ENCODE measurements at places on chromosomes 2 and 18.

- DNase-seq: no peak
Measured at GRCh38 chr2:132038179-132038882, 123.4 kb downstream of the ANKRD30BL start.

GRCh38 chr2:105576440-105577241 is 168.1 kb upstream of the NCK2 start:
- peak; percentile 3 for DNase-seq

DNA sequence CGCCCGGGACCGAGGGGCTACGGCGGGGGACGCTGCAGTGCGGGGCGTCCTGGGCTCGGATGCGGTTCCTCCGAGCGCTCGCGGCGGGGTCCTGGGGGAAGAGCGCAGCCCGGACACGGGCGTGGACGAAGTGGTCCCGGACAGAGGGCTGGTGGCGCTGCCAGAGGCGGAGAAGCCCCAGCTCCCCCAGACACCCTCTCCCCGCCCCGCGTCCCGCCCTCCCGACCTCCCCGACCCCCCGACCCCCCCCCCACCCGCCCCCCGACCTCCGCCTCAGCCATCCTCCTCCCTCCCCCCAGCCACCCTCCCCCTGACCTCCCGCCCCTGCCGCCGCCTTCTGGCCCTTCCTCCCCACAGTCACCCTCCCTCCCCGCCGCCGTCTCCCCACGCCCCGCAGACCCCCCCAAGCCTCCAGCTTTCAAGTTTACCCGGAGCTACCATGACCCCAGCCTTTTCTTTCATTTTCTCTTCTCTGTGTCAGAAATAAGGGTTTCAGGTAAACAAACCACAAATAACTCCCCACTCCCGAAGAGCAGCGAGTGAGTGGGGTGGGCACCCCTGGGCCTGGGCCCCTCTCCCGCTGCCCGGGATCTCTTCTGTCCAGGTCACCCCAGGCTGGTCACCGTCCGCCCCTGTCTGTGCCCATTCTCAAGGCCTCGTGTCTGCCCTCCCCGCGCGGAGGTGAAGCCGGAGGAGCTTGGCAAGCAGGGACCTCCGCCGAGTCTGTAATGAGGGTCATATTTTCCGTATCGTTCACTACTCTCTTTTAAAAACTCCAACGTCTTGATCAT is 5.1 kb downstream of the NFATC1 start:
- no peak for DNase-seq

DNA sequence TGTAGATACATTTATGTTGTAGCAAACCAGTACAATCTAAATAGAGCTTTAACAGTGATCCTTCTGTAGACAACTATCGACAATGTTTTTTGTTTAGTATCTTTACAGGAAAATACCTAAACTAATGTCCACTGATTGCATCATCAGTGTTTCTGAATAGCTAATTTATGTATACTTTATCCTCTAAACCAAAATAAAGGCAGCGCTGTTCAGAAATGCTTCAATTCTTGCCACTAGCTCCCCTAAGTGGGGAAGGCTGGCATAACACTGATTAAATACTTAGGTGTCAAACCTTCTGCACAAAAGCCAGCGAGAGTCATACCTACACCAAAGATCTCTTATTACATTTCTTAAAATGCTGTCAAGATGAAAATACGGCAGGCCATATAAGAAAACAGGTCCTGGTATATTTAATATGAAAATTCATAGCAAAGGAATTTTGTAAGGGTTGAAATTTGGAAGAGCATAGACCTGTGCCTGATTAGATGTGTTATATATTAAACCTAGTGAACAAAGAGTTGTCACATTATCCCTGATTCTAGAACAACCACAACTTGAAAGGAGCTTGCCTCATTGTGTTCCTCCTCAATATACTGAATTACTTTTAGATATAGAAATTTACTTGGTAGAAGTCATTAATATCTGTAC is 1693.4 kb upstream of the SLC39A10 start:
- no peak for DNase-seq

DNA sequence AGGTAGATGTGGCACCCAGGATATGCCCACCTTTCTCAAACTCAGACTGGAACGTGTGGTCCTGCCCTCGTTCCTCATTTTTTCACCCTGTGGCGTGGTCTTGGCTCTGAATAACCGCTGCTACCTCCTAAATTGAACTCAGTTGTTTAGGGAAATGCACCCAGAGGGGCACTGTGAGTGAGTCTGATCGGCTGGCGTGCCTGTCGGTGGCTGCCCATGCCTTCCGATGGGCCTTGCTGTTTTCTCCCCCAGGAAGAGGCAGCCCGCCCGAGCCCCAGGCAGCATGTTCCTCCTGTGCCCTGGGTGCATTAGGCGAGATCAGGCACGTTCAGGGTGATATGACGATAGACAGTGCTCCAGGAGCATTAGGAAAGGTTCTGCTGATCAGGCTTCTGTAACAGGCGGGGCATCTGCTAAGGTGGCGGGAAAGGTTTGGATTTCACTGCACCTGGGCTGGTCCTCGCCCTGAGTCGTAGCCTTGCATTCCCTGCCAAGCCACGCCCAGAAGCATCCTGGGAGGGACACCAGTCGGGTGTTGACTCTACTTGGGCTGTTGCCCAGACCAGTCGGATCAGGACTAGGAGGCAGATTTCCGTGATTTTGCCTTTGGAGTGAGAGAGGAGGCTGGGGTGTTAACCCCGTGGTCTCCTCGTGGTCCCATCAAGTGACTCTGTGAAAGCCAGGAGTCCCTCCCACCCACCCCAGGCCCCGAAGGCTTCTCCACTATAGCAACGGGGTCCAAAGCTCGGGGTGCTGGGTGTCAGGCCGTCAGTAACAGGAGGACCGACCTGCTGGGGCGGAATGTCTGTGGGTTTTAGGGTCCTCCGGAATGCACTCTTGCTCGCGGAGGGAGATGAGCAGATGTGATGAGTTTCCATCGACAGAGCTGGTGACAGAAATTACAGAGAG is 75.1 kb downstream of the SH3BP4 start:
- no peak for DNase-seq

DNA sequence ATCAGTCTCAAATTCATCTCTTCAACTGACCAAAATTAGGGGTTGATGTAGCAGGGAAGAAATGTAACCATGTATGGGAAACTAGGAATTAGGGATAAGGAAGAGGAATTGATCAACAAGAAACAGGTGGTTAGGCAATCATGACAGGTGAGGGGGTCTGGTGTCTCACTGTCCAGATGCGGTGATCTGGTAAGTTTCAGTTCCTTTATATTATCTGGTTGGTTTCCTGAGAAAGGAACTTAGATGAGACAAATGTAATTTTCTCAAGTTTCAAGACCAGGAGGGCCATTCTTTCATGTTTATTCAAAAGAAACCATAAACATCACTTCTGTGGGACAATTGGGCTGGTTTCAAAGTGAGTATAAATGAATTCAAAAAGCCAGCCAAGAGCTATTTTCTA is 306.2 kb upstream of the KCNJ3 start:
- DNase-seq: no peak

GRCh38 chr2:206337956-206338355 is 63.5 kb downstream of the ZDBF2 start:
- DNase-seq: no peak

DNA sequence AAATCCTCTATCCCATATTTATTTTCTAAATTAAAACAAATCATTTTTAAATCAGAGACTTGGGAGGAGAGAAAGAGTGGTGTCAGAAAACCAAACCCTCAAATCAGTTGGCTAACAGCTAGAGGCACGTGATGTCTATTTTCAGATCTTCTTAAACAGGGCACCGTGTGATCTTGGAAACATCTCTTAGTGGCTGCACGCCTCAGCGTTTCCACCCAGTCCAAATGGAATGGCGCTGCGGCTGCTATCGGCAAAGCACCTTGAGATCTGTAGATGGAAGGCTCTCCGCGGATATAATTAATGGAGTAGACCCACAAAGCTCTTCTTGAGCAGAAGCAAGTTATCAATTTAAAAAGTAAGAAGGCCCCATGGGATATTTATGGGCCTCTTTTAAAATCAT is 50.0 kb downstream of the NRP2 start:
- no peak for DNase-seq

DNA sequence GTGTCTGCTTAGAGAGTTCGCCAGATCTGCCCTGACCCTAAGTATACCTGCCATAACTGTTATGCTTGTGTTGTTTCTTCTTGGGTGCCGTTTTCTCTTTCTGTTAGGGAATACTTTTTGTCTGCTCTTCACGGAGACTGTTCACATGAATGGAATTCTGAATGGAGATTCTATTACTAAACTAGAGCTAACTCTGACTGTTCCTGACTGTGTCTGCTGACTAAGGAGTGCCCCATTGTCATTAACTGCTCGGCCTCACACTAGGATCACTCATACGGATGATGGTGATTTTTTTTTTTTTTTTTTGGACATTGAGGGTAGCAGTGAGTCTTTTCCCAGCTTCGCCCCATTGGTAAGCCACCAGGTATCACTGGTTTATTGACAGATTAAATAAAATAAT is 104.8 kb upstream of the SLC8A1 start:
- DNase-seq: no peak

DNA sequence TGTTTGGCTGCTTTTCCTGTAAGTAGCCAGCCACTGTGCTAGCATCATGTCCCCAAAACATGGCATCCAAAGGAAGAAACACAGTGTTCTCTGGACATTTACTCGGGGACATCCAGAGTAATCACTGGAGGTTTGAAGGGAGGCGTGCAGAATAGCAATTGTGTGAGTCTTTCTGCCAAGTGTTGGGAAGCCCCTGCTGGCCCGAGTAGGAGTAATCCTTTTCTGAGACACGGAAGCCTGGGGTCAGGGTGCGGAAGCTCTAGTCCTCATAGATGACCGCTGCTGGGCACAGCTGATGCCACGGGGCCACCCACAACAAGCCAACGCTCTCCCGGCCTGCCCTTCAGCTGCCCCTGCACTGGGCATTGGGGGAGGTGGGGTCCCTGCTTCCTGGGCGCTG is 24.8 kb upstream of the HDAC4 start:
- DNase-seq: no peak

DNA sequence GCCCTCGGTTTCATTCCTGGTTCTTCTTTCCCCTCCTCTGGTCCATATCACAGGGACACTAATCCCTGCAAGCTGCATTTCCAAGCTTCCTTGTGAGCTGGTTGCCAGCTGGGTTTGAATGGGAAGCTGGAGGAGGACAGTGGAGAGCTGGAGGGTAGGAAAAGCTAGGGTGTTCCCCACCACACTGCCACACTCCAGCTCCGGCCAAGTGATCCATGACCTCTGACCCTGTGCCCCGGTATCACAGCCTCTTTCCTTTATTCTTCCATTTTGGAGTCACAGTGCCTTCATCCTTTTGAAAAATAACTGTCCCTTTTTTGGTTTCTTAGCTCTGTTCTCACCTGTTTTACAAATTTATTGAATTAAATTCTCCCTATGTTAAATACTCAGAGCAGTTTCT is 13.1 kb upstream of the NR4A2 start:
- DNase-seq: no peak

- no peak for DNase-seq
Measured at GRCh38 chr2:229463841-229464346, 192.8 kb upstream of the PID1 start.

GRCh38 chr2:6864923-6865345 is 773 bp downstream of the CMPK2 start:
- DNase-seq: peak; percentile 23

DNA sequence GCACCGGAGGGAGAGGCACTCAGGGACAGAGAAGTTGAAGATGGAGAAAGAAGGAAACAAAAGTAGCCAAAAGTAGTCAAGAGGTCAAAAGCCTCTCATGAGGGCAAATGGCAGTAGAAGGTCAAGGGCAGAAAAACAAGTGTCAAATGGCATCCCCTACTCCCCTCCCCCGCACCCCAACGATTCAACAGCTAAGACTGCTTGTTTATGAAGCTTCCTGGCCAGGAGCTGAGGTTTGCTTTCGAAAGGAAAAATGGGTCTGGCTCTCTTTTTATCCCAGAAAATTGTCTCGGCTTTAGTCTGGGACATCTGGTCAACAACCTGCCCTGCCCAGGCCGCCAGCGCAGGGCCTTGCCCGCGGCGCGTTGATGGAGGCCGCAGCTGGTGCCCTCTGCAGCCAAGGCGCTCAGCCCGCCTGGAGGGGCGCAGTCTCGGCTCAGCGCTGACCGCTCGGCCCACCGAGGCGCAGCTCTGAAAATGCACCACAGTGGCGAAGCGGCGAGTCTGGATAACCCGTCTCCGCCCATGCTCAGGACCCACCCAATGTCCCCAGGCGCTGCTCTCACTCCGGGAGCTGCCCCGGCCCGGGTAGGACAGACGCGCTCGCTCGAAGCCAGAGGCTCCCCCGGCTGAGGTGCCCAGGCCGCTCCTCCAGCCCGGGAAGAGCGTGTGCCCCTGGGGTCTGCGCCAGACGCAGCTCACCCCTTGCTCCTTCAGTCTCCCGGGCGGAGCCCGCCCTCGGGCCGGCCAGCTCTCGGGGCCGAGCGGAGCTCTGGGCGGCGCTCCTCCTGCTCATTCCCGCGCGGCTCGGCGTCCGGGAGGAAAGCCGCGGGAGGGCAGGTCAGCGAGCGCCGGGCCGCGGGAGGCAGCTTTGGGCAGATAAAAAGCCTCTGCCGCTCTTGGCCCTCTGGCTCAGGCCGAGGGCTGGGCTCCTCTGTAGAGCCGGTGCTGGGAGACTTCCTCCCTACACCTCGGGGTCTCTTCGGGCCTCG is 1.8 kb upstream of the TBR1 start:
- DNase-seq: no peak

DNA sequence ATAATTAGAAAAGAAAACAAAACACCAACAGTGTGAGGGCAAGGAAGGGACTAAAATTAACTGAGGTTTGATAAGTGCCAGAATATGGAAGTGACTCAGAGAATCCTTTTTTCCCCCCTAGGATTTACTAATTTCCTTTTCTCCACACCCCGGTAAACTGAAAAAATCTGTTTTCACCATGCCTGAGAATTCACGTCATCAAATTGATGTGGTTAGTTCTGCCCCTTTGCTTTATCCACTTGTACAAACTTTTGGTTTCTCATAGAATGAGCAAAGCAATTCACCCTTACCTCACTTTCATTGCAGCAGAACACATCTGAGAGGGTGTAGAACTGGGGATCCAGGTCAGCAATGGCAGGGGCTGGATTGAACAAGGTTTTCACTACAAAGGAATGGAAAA is 57.8 kb downstream of the RBKS start:
- peak; percentile 16 for DNase-seq

- no peak for DNase-seq
Measured at GRCh38 chr2:31284107-31284506, 50.2 kb downstream of the EHD3 start.

DNA sequence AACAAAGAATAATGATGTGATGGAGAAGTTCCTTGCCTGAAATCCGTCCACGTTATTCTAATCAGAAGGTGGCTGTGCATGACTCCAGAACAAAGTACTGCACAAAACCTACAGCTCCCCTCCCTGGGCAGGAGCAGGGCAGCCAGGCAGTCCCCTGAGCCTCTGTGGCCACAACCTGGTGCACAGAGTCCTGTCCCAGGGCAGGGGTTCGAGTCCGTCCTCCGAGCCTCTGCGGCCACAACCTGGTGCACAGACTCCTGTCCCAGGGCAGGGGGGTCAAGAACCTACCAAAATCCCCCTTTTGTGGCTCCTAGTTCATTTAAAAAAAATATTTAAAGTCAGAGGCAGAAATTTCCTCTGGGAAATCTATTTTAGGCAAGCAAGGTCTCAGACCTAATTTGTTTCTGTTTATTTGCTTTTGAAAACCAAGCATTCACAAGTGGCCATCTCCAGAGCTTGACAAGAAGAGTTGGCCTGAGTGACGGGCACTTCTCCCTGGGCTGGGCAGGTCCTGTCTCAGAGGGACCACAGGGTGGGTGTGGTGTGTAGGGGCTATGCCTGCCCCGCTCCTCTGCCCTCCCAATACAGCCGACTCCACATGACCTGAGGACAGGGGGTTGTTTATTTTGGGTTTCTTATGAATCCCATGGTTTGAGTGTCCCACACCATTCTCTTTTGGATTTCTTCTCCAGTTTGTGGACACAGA is 255.9 kb upstream of the PXDN start:
- DNase-seq: no peak
